ENCODE measurements at places on chromosomes 2 and 18.
A peak's percentile ranks its signal among the peaks of the same experiment; 100 is the strongest.

DNA sequence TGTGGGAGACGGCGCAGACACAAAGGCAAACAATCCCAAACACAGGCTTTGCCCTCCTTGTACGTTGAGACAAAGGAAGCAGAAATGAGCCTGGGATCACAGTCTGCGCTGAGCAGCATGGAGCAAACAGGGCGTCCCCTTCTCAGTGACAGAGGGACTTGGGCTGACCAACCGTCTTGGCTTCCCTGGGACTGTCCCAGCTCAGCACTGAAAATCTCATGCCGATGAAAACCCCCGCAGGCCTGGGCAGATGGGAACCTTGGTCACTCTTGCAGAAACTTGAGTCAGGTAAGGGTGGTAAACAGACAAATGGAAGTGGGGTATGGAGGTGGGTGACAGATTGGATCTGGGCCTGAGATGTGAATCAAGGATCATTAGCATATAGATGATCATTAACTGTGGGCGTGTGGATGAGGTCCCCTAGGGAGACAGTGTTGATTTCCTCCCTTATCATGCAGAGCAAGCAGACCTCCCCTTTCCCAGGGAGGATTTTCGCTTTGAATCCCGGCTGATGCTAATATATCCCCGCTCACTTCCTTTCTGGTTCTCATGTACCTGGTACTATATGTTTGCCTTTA lies 19.1 kb upstream of the SH3BP4 start:
- DNase-seq: no peak

DNA sequence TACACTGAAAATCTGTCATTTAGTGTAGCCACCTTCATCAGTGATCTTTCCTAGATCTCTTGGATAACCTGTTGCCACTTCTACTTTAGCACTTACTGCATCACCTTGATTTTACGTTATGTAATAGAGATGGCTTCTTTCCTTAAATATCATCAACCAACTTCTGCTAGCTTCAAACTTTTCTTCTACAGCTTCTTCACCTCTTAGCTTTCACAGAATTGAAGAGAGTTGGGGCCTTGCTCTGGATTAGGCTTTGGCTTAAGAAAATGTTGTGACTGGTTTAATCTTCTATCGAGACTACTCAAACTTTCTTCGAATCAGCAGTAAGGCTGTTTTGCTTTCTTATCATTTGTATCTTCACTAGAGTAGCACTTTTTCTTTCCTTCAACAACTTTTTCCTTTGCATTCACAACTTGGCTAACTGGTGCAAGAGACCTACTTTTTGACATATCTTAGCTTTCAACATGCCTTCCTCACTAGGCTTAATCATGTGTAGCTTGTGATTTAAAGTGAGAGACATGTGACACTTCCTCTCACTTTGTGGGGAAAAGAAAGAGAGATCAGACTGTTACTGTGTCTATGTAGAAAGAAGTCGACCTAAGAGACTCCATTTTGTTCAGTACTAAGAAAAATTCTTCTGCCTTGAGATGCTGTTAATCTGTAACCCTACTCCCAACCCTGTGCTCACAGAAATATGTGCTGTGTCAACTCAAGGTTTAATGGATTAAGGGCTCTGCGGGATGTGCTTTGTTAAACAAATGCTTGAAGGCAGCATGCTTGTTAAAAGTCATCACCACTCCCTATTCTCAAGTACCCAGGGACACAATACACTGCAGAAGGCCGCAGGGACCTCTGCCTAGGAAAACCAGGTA lies 99.6 kb downstream of the ATL2 start:
- DNase-seq: no peak

- DNase-seq: no peak
Measured at GRCh38 chr2:171553236-171553635, 31.0 kb downstream of the CYBRD1 start.

GRCh38 chr2:76120176-76120575 lies 409.5 kb upstream of the GCFC2 start:
- DNase-seq: no peak

DNA sequence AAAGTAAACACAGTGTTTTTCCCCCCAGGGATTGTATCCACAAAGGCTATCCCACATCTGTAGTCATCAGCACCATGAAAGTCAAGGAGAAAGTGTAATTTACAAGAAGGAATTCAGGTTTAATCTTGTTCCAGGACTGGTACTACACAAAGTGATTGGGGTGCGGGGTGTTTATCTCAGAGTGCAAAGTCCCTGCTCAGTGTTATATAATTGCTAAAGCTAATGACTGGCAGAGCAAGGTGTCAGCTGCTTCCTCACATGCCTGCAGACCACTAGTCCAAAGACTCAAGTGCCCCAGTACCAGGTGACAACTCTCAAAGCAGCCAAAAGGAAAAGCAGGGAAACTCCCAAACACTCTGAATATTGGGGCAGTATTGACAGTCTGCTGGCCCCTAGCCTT lies 40.4 kb upstream of the PDCL3 start:
- no peak for DNase-seq

DNA sequence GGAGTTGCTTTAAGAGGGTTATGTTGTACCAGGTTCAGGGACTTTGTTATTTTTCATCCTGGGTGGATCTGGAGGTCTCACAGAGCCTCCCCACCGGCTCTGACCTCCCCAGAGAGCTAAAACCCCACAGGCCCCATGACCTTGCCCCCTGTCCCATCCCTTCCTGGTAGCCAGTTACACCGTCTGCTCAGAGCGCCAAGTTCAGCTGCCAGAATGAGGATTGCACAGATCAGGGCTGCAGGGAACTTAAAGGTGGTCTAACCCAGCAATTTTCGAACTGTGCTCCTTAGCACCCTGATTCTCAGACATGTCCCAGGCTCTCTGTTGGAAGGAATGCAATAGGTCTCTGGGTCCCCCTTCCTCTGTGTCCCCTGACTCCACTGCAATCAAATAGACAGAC lies 32.1 kb downstream of the ATOH8 start:
- no peak for DNase-seq

DNA sequence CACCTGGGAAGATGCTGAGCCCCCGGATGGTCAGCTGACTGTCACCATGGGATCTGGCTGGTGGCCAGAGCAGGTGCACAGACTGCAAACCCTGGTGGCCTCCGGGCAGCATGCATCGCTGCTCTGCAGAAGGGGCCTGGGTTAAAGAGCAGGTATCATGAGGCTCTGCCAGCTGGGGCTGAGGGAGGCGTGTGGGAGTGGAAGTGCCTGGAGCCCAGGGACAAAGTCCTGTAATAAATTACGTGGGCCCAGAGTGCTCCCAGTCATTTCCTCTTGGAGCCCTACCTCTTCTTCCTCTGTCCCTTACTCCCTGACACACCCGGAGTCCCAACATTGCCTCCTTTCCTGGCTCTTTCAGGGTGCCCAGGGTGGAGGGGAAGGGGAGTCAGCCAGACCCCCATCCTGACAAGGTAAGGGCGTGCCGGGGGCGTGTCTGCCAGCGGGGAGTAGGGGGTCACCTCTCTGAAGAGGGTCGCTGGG lies at the start of gene MYO7B:
TSS of gene MYO7B (plus strand) at position 262 of the 480 bp plus-strand sequence. CDS start 24,040 bp downstream, outside the sequence.
- no peak for DNase-seq

DNA sequence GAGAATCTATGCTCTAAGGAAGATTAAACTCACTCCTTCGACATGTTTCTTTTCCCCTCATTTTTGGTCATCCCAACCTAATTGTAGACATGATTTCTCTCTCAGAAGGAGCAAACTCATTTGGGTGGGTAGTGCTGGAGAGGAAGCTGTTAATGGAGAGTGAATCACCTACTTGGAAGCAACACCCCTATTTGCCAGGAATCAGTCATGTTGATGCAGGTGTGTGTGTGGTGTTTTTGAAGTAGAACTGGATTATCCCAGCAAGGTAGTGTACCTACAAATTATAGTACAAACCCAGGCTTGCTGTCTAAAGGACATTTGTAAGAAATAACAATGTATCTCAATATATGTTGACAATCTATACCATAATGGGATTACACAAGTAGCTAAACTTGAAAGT lies 186.4 kb downstream of the EPHA4 start:
- DNase-seq: no peak

DNA sequence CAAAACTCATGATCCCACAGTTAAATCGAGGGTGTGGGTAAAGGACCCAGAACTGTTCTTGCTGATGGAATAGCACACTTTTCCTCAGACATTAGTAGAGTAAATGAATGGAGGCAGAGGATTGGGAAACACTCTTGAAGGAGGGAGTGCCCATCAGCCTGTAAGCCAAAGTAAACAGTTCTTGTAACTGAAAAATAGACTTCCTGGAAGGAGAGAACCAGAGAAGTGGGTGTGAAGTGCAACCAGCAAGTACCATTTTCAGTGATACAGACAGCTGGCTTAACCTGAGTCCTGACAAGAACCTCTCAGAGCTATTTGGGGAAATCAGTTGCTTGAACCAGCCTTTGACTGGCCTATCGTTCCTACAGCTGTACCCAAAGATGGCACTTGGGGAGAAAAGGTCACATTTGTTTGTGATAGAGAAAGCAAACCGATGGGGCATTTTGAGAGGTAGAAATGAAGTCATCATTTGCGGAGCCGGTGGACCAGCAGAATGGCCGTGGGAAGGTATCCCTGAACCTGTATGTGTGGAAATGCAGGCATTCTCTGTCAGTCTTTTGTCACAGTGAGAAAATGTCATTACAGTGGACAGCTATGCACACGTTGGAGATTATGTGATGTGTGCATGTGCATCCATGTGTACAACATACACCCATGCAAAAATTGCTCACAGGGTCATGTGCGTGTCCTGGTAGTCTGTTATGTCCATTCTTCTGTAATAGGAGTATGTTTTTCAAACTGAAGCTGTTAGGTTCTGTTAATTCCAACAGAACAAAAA lies 17.8 kb downstream of the CRIM1 start:
- no peak for DNase-seq

DNA sequence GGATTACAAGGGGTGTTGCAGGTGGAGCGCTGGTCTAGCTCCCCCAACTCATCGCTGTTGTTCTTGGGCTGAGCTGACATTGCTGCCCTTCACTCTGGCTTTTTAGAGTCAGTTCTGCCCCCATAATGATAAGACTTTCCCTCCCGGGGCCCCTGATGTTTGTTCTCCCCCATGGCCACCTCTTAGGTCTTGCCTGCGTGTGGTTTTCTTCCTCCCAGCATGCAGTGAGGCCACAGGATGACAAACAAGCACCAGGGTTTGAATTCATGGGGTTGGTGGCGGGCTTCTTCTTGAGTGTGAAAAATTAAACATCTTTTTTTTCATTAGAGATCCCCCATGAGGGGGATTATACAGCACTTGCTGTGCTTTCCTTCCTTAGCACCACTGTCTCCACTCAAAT lies 74.1 kb downstream of the CTAGE1 start:
- no peak for DNase-seq

GRCh38 chr2:176126929-176127773 lies 2.4 kb upstream of the HOXD8 start:
- peak; percentile 72 for DNase-seq

- DNase-seq: no peak
Measured at GRCh38 chr2:104562537-104562936, 291.4 kb upstream of the POU3F3 start.

DNA sequence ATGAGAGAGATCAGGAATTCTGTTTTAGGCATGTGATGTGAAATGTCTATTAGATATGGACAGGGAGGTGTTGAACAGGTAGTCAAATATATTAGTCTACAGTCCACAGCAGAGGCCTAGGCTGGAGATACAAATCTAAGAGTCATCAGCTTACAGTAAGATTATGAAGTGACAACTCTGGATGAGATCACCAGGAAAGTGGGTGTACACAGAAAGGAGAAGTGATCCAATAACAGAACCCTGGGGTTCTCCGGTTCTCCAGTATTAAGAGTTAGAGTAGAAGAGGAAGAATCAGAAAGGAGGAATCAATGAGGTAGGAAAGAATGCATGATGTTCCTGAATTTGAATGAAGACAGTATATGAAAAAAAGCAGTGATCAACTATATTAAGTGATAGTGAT lies 362.3 kb downstream of the FIGN start:
- no peak for DNase-seq

- DNase-seq: no peak
Measured at GRCh38 chr2:117771969-117772630, 42.4 kb upstream of the DDX18 start.

- no peak for DNase-seq
Measured at GRCh38 chr2:224440988-224441387, 39.1 kb upstream of the FAM124B start.

- no peak for DNase-seq
Measured at GRCh38 chr2:80592106-80592505, 287.6 kb upstream of the LRRTM1 start.

- peak; percentile 60 for DNase-seq
Measured at GRCh38 chr18:8478166-8478967, 130.9 kb upstream of the RAB12 start.

GRCh38 chr2:98705333-98705617 lies 25.7 kb downstream of the MGAT4A start:
- DNase-seq: no peak

DNA sequence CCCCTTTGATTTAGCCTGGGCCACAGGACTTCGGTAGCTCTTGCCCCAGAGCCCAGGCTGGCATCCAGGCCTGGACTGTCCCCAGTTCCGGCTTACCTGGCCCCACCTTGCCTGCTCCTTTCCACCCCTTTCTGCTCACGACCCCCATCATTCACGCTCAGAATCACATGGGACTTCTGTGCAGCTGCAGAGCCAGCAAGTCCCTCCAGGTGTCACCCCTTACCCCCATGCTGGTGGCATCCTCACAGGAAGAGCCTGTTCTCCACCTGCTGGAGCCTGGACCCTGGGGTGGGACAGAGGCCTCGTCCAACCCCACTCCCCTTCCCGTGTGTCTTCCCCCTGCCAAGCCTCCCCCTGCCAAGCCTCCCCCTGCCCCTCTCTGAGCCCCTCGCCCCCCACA lies 7.9 kb upstream of the KCNIP3 start:
- no peak for DNase-seq

DNA sequence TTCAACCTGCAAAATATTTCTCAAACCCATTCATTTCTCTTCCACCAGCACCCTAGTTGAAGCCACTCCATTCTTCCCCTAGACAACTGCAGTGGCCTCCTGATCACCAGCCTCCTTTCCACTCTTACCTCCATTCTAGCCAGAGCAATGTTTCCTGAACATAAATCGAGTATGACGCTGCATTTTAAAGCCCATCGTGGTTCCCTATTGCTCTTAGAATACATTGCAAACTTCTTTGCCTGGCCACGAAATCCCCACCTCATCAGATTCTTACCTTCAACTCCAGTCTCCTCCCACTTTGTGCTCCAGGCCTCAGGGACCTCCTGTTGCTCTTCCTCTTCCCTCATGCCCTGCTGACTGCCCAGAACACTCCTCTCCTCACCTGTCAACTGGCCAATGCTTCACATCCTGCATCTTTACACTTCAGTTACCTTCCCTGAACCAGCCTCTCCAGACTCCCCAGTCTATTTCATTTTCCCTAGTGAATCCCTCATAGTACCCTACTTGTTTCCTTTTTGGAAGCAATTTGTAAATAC lies 176.5 kb upstream of the CTAGE1 start:
- no peak for DNase-seq

- no peak for DNase-seq
Measured at GRCh38 chr18:70221156-70221914, 15.8 kb upstream of the RTTN start.

All from stimulated activated CD4-positive, alpha-beta T cell treated with anti-CD3 and anti-CD28 coated beads, Interleukin-4, amount 100 ng/mL, for 1 hour (primary cell).